Posterior cingulate gyrus (tissue), 11 donors: ENCODE measurements at places on chromosomes 12 and 14.

DNA sequence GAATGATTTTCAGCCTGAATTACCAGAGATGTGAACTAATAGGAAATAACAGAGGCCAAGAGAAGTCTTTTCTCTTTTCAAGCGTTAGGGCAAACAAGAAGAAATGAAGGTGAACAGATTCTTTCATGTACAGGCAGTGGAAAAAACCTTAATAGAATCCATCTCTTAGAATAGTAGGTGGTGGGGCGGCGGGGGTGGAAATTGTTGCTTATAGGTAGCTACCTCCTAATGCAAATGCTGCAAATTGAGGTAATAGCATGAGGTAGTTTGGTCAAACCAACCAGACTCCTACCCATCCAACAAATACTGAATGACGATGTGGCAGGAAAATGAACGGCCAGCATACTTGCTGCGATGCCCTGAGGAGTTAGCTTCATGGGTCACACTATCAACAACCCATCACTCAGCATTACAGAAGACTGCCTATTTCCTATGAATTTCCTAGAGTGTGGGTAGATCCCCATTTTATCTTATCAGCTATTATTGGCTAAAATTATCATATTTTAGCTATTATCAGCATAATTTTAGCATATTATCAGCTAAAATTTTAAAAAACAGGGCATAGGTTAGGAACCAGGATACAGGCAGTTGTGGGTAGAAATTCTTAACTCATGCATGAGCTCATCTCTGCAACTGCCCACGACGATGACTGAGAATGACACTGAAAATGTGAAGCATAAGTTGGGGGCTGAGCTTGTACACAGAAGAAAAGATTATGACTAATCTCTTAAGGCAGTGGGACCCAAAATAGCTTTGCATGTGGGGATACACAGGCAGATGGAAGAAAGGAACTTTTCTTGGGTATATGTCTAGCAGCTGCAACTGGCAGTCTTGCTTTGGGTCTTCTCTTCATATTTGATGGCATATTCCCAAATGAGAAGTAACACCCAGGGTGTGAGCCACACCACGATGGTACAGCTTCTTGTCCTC, 68.7 kb downstream of the NIN start:
- no peak for DNase-seq

GRCh38 chr12:115382681-115383080, 698.7 kb upstream of the TBX3 start:
- no peak for DNase-seq

DNA sequence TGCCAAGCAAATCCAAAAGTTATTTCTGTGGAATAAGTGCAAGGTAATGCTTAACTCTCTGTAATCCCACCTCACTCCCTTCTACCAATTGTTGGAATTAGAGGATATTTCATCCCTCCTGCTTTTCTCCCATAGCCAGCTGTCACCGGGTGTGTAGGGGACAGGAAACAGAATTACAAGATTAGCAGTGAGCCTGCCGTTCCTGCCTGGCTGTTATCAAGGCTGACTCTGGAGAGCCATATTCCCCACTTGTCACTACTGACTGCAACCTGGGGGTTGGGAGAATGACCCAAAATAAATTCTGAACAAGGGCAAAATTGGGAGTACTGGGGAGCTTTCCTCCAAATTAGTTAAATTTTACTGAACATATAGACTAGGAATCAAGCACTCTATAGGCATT, 24.8 kb downstream of the TBX5 start:
- DNase-seq: no peak

DNA sequence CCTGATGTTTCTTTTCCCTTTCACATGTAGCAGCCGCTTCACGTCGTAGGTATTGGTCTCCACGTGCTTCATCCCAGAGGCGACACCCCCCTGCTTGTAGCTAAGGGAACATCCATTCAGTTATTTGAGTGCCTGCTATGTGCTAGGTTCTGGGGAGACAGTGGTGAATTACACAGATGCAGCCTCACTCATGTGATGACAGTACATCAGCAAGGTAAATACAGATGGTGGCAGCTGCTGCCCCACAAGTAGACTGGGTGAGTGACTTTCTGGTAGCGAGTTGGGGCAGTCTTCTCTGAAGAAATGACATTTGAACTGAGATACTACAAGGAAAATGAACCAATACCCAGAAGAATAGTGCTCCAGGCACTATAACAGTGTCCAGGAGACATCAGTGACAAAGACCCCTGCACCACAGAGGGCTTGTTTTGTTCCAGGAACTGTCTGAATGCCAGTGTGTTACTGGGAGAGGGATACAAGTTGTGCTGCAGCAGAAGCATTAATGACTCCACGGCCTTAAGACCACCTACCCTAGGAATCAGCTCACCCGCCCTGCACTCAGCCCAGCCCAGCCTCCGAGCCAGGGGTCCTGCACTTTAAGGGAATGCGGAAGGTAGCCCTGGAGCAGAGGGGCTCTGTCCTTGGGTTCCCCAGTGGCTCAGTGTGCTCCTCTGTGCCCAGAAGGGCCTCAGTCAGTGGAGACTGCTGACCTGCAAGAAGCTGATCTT, 7.3 kb downstream of the AVIL start:
- no peak for DNase-seq

DNA sequence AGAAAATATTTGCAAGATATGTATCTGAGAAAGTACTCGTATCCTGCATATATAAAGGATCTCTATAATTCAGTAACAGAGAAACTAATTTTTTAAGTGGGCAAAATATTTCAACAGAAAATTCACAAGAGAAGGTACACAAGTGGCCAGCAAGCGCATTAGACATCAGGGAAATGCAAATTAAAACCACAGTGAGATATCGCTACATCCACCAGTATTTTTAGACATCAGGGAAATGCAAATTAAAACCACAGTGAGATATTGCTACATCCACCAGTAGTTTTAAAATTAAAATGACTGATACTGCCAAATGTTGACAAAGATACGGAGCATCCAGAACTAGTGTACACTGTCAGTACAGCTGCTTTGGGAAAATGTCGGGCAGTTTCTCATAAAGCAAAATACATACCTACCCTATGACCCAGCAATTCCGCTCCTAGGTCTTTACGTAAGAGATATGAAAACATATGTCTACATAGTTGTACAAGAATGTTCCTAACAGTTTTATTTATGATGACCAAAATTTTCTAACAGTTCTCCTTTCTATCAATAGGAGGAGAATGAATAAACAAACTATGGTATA, 2.8 kb upstream of the KCNK13 start:
- no peak for DNase-seq

DNA sequence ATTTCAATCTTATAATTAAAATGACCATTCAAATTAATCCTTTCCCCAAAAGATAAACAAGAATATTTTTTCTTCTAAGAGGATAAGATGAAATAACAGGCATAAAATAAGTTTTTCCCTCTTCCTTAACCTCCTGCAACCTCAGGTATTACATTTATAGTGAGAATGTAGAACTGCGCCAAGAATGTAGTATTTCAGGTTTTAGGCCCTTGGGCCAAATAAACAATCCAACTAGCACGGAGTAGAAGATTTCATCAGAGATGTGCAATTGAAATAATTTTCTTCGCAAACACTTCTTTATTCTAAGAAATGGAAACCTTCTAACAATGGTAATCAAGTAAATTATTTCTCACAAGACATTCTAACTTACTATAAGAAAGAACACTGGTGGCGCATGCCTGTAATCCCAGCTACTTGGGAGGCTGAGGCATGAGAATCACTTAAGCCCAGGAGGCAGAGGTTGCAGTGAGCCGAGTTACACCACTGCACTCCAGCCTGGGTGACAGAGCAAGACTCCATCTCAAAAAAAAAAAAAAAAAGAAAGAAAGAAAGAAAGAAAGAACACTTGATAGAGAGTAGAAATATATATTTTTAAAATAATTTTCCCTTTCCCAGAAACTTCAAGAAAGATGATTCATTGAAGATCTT, 100.8 kb downstream of the TAOK3 start:
- DNase-seq: no peak

GRCh38 chr12:27610374-27610773, 85.9 kb upstream of the REP15 start:
- no peak for DNase-seq

GRCh38 chr12:6914246-6914946, at the start of gene ENO2:
Gene ENO2 (plus strand): TSS chr12:6914580. CDS start chr12:6915833, 1,253 bp downstream.
- DNase-seq: peak; percentile 88

- DNase-seq: no peak
Observed at GRCh38 chr12:120956579-120957300, 21.6 kb upstream of the HNF1A start.

DNA sequence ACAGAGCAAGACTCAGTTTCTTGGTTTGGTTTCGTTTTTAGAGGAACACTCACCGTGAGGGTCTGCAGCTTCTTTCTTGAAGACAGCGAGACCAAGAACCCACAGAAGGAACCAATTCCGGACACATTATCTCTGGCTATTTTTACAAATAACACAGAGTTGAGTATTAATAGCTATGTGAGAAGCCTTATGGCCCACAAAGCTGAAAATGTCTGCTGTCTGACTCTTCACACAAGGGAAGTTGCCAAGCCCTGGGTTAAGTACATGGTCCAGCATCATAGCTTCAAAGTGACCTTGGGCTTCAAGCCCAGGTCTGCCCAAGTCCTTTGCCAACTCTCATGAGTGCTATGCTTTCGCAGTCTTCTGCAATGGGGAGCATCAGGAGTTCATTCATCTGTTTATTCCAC, 2.6 kb upstream of the LGMN start:
- no peak for DNase-seq

GRCh38 chr12:110849748-110850403, 3.1 kb downstream of the CCDC63 start:
- DNase-seq: no peak

DNA sequence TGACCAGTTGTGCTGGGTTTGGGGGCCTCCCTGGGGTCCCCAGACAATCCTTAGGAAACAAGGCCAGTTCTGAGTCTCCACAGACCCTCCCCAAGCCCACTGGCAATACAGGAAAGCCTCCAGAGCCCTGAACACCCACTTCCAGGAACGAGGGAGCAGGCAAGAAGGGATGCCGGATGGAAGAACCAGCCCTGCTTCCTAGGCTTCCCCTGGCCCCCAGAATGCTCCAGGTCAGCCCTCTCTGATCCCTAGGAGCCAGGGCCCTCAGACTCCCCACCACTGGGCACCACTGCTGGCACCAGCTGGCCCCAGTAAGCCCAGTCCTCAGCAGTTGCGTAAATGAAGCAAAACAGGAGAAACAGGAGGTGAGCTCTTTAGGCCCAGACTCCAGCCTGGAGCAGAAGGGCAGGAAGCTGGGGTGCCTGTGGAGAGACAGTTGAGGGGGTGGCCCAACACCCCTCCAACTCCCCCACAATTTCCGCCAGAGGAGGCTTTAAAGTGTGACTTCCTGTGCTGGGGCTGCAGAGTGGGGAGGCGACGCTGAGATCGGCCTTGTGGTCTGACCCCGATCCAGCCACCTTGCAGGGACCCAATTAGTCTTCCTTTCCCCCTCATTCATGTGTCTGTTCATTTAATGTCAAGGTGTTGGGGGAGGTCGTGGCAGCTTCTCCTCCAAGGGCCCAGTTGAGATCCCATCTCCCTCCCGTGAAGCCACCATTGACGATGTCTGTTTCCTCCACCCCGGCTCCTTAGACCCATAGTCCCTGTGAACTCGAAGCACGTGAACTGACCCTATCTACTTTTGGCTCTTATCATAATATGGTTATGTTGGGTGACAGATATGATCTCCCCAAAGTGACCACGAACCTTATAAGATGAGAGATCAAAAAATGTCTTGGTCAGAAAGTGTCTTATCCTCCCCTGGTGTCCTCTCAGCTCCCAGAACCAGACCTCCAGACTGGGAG, 4.7 kb downstream of the TNFRSF1A start:
- DNase-seq: no peak

DNA sequence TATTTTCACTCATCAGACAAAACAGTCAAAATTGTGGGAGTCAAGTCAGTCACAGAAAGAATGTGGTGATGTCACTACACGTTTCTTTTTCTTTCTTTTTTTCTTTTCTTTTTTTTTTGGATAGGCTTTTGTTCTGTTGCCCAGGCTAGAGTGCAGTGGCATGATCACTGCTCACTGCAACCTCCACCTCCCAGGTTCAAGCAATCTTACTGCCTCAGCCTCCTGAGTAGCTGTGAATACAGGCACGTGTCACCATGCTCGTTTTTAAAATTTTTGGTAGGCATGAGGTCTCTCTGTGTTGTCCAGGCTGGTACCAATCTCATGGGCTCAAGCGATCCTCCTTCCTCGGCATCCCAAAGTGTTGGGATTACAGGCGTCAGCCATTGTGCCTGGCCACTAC, 2.3 kb downstream of the CLECL1 start:
- DNase-seq: no peak

DNA sequence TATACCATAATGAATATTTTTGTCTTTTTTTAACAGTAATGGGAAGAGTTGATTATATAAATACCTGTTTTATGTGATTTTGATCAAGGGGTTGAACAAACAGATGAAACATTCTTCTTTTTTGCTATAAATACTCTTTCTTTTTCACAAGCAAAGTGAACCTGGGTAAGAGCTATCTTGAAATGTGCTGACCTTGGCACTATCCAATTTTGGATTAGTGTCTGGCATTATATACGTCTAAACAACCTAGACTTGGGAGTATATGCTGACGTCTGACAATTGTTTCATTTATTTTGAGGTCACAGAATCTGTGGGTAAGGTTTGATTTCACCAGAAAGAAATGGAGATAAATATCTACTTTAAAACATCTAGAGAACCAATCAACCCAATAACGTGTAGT, 716.0 kb upstream of the STXBP6 start:
- DNase-seq: no peak

DNA sequence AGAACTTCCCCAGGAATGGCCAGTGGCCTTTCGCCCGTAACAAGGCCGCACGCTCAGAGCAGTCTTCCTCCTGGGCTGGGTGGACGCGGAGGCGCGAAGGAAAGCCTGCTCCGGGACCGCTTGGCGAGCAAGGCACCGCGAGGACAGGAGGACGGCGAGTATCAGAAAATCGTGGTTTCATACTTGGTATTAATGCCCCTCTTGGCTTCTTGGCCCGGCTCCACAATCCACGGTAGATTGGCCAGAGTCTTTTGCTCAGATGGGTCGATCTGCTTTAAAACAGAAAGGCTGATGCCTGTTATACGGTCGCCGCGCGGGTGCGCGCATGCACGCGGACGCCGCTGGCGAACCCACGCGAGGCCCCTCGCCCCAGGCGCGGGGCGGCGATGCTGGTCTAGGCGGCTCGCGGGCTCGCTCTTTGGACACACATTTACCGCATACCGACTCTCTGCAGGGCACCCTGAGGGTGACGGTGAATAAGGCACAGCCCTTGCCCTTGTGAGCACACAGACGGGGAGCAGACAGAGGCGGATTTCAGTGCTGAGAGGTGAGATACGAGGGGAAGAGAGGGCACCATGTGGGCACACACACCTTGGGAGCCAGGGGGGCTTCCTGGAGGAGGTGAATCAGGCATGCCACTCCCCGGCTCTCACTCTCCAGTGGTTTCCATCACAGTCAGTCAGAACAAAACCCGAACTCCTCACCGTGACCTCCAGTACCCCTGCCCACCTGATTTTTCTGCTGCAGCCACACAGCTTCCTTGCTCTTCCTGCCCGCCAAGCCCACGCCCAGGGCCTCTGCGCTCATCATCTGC, 100.7 kb downstream of the APAF1 start:
- DNase-seq: no peak
